ENCODE measurements at places on chromosomes 6 and 20.

- no peak for DNase-seq
Measured at GRCh38 chr6:5657684-5658430, 348.9 kb downstream of the NRN1 start.

GRCh38 chr6:153051801-153052200, 49.3 kb upstream of the MTRF1L start:
- DNase-seq, result no peak

- DNase-seq, result no peak
Measured at GRCh38 chr20:34090645-34091044, 21.4 kb downstream of the EIF2S2 start.

DNA sequence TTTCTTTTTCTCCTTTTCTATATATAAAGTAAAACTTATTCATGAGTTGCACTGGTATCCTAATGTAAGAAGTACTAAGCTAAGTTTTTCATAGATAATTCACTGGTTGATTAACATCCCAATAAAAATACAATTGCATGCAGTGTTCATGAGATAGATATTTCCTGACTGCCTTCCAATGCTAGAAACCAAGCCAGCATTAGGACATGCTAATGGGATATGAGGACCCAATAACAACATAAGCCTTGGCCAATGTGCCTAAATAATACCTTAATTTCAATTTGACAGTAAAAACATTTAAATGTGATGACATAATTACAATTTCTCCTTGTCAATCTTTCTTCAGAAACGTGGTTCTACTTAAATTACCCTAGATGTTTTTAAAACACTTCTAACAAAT, 152.7 kb downstream of the RNGTT start:
- no peak for DNase-seq

GRCh38 chr20:1667502-1668085, 10.0 kb upstream of the SIRPG start:
- no peak for DNase-seq

GRCh38 chr6:21504790-21505189, 88.8 kb upstream of the SOX4 start:
- DNase-seq, result no peak

GRCh38 chr6:128208851-128209580, 308.2 kb upstream of the THEMIS start:
- DNase-seq, result no peak

DNA sequence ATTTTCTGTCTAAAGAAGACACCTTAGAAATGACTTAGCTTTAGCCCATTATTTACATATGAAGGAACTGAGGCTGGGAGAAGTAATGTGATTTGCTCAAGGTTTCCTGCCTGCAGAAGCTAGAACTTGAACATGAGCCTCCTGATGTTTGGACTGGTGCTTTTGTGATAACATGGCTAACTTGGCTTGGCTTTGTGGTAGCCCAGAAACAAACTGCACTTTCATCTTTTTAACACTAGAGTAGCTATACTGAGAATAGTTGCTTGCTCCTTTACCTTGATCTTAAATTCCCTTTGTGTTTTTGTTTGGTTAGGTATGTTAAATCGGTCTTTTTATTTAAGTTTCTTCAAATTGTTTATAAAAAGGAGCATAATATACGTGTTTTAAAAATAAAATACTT, 163.5 kb upstream of the MANEA start:
- DNase-seq, result no peak

DNA sequence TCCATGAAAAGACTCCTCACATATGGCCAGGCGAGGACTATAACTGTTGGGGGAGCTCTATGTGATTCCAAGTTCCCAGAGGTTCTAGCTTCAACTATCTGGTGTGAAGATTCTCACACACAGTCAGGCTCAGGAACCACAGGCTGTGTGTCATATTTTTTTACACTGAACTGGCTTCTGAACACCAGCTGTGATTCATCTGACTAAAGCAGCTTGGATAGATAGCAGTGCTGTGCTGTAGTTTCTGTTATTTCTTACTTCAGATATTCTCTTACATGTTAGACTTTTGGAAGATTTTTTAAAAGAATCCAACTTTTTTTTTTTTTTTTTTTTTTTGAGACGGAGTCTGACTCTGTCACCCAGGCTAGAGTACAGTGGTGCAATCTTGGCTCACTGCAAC, 140.7 kb upstream of the MCHR2 start:
- DNase-seq, result no peak

DNA sequence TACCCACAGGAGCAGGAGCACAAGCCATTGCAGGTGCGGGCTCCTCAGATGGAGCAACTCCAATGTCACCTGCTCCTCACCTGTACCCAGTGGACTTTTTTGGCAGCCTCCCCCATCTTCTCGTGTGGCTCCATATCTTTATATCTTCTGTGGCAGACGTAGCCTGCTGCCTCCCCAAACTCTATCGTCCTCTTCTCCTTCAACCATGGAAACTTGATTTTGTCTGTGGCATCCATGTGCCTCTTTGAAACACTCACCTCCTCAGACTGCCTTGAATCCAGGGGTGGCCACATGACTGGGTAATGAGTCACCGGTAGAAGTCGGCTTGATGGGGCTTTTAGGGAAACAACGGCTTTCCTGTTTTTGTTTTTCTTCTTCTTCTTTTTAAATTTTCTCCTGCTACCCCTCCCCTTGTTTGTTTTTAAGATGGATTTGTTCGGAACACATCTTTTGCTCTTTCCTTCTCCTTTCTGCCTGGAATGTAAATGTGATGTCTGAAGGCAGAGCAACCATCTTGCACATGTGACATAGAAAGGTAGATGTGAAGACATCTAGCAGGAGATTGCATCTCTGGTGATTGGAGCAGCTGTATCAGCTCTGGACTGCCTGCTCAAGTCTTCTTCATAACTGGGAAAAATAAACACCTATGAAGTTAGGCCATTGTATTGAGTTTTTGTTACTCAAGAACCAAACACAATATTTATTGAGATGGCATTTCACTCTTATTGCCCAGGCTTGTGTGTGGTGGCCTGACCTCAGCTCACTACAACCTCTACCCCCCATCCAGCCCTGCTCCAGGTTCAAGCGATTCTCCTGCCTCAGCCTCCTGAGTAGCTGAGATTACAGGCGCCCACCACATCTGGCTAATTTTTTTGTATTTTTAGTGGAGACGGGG, 69.9 kb upstream of the DDR1 start:
- DNase-seq, result no peak

DNA sequence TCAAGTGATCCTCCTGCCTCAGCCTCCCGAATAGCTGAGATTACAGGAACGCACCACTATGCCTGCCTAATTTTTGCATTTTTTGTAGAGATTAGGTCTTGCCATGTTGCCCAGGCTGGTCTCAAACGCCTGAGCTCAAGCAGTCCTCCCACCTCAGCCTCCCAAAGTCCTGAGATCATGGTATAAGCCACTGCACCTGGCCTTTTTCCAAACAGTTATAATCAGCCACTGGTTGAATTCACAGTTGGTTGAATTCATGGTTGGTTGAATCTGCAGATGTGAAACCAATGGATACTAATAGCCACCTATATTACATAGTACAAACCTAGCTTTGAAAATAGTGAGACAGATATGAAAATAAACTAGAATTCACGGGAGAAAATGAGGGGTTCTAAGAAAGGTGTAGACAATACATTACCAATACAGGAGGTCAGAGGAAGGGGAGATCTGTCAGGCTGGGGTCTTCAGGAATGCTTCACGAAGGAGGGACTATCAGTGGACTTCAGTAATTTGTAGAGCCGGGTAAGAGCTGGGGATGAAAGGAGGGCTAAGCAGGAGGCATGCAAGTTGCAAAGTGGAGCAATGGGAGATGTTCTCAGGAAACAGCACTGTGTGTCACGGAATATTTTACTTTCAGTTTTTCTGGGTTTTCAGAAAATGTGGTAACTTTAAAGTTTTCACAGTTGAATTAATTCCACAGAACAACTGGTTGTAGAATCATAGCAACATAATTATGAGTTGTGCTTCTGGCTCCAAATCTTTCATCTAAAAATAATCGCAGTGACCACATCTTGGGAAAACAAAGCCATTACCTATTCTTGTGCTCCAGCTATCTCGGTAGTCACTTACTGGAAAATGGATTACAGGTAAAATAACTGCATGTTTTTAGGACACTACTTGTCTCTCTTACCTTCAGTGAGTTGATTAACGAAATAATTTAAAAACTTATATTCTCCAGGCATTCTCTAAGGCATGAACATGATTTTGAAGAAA, 12.9 kb upstream of the CEP85L start:
- no peak for DNase-seq

DNA sequence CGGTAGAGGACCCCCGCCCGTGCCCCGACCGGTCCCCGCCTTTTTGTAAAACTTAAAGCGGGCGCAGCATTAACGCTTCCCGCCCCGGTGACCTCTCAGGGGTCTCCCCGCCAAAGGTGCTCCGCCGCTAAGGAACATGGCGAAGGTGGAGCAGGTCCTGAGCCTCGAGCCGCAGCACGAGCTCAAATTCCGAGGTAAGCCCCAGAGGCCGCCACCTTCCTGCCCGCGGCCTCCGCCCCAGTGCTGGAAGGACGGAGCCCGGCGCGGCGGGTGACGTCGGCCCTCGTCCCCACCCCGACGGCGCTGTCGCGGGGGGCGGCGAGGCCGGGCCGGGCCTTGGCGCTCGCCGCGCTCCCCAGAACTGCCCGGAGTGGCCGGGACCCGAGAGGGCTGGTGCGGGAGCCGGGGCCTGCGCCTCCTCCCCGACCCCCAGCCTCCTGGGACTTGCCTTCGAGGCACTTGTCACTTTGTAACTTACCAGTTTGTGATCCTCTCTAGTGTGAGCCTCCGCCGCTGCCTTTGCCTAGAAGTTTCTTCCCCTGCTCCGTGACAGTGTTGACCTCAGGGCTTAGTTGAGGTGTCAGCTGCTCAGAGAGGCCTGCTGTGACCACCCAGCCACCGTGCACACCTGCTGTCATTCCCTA, 417 bp downstream of the VAPB start:
- DNase-seq, result peak; percentile 51

DNA sequence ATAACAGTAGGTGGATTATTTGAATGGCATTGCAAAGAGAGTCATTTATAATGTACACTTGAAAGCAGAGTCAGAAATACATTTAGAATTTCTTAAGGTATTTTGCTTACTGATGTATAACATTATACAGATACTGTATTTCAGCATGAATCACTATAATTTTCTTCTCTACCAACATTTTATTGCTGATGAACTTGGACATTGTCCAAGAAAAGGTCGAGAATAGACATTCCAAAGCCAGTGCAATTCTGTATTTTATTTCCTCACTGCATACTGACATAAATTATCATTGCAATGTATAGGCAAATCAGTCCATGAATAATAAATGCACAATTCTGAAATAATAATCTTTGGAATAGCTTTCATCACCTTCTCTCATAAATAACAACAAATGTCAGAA, 1420.0 kb upstream of the EYS start:
- no peak for DNase-seq

DNA sequence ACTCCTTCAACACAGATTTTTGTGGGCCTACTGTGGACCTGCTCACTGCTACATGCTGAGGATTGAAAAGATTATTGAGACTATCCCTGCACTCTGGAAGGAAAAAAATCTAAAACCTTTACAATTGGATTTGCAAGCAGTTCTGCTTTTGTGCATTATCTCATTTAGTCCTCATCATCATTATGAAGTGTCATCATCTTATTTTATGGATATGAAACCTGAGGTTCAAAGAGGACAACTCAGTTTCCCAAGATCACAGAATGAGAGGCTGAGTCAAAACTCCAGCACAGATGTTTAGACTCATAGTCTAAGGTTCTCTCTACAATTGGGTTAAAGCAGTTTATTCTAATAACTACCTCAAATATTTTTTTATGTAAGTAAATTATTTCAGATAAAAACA, 160.2 kb upstream of the MARCKS start:
- DNase-seq, result no peak

DNA sequence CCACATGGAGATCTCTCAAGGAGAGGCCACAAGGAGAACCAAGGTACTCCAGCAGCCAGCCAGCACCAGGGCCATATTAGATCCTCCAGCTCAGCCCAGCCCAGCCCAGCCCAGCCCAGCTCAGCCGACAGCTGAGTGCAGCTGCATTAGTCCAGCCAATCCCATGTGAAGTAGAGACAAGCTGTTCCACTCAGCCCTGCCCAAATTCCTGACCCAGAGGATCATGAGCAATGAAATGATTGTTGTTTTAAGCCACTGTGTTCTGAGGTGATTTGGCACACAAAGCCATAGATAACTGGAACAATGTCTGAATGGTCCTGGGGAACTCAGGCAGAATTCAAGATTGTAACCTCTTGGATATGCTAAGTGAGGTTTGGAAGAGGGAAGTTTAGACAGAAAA, 59.5 kb upstream of the BMP2 start:
- DNase-seq, result no peak

- DNase-seq, result peak; percentile 11
Measured at GRCh38 chr6:85537055-85537494, 56.6 kb downstream of the SNX14 start.

DNA sequence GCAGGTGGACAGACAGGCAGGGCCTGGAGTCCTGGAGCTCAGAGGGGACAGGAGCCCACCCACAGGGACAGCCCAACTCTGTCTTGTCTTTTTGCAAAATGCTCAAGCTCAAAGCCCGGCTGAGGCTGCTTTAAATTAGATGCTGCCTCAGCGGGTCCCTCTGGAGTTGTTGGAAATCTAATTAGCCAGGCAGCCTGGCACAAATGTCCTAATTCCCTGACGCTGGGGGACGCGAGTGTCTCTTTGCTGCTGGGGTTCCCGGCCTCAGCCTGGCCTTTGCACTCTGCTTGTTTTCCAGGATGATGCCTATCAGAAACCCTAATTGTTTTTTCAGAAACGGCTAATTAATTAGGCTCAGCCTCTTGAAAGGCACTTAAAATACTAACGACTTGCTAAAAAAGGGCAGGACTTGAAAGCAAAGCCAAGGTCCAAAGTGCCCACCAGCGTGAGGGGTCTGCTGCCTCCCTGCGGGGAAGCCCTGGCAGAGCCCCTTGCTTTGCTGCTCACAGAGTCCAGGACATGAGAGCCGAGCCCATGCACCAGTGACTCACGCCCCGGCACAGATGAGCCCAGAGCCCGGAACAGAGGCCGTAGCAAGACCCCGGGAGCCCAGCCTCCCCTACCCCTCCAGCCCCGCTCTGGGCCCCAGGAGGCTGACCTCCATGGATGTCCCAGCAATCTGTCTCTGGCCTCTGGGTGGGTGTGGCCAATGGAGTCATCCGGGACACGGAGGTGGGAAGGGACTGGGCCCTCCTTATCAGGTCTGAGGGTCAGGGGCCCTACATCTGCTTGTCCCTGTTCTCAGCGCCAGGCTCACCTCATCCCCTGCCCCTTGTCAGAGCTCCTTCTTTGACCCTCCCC, 46.0 kb upstream of the BHLHE23 start:
- DNase-seq, result no peak

- DNase-seq, result no peak
Measured at GRCh38 chr6:13813026-13813425, 1.3 kb downstream of the MCUR1 start.

DNA sequence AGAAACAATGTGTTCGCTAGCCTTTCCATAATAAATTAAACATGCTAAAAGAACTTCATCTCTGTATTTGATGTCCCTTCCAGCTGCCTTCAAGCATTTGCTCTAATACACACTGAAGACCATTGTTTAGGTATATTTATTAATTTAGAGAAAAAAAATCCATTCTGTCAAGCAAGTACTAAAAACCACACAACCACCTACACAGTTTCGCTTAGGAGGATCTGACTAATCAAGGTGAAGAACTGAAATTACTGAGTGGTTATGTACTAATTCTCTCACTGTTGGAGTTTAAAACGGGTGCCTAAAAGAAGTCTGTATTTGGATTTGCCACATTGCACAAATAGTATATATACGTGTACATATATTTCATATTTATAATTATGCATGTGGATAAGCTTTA, 58.9 kb downstream of the GMDS start:
- no peak for DNase-seq
